Endodermal cell (in vitro differentiated cells): ENCODE measurements at places on chromosomes 16 and 17. TPM values are rescaled to one million over a fixed set of nuclear protein-coding genes. Genes with fewer than 3 reads are reported as not detected.

- no peak for DNase-seq
Measured at GRCh38 chr16:50980666-50981065, 170.4 kb downstream of the SALL1 start.

DNA sequence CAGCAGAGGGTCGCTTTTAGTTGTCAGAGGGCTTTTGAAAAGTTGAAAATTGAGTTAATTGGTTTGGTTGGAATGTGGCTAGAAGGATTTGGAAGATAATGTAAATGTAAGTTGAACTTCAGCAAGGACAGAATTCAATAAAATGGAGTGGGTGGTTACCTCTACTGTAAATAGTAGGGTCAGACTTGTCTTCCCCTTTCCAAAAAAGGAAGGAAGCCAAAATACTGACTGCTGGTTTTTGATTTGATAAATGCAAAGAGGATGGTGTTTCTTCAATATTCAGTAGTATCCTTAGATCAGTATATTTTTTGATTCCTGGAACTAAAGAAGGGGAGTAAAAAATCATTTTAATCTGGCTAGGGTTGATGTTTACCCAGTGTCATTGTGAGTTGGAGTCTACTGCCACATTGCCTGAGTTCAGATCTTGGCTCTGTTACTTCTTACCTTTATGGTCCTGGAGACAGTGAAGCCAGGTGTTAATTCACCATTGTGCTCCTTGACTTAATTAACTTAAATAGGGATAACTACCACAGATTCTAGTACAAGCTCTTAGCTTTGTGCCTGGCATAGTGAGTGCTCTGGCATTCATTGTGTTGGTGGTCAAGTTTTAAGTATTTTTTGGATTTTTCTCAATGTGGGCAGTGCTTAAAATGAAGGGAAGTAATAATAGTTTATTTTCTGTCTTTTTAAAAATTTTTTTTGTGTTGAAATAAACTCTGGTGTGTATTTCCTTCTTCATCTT is 4.4 kb downstream of the HAPSTR1 start:
- no peak for DNase-seq

DNA sequence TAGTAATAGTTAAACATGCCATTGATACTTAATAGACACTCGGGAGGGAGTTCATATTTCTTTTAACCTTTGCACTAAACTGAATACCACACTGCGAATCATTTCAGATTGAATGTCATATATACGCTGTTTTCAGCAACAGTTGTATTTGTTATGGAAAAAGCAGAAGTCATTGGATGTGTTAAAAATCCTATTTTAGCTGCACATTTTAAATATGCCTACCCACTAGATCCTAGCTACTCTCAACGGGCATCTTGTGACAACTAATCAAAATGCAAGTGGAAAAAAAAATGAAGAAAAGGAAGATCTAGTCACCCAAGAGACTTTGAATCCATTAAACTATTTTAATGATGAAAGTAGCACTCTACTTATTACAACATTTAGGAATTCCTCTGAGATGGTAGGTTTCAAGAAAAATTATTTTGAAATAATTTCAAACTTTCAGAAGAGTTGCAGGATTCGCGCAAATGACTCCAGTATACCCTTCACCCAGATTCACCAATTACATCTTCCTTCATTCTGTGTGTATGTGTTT is 51.4 kb upstream of the MNT start:
- DNase-seq, result no peak

GRCh38 chr16:53024045-53024444 is 28.7 kb downstream of the CHD9NB start:
- no peak for DNase-seq

The BRD7 gene
- 115 and 125 TPM in 2 replicates for total RNA-seq

DNA sequence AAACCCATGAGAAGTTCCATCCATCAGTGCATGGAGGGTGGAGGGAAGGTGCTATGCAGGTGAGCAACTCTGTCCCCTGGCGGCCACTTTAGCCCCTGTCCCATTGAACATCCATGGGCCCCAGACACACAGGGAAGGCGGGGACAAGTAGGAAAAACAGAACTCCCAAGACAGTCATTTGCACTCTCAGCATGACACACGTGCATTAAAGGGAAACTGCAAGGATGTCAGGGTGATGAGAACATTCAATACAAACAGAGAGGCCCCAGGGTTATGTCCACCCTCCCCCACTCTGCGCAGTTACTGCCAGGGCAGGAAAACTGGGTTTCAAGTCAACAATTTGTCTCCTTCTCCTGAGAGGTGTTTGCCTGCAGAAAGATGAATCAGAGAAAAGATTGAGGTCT is 44.0 kb upstream of the AKTIP start:
- DNase-seq, result peak; percentile 92

GRCh38 chr17:74585711-74586110 is 6.4 kb downstream of the CD300LD start:
- no peak for DNase-seq

GRCh38 chr16:56591377-56592060 is 2.2 kb downstream of the MT3 start:
- DNase-seq, result no peak

GRCh38 chr16:56401482-56401881 is 23.9 kb downstream of the AMFR start:
- DNase-seq, result peak; percentile 75

DNA sequence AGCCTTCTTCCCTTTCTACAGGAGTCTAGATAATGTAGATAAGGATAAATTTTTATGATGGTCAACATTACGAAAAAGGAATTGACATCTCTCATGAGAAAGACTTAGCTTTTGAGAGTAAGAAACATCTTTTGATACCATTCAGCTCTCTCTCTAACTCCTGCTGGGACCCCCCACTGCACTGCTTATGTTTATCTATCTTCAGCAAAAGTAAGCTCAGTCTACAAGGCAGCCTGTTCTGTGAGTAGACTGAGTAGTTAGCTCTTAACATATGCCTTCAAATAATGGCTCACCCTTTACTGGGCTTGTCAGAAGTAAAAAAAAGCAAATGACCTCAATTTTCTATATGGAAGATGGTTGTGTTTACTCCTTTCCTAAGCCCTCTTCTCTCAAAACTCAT is 372.2 kb upstream of the CDH11 start:
- DNase-seq, result no peak

The TPSG1 gene
- not detected in 2 replicates for total RNA-seq

DNA sequence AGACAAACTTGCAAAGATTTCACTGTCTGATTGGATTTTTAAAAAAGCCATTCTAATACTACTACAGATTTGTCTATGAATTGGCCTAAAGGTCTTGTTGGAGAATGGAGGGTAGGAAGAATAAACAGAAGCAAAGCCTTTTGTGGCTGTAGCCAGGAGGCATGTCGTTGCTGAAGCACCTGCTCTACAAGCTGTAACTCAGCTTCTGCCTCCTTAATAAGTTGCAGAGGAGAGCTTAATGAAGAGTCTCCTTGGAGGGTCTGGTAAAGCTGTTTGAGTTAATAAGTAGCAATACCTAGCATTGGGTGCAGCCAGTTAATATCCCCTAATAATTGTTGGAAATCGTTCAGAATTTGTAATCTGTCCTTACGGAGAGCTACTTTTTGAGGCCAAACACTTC is 10.0 kb upstream of the ZNF689 start:
- no peak for DNase-seq

The SDK2 gene
- 4.1 to 6.3 TPM (median 5.9 TPM) in 3 replicates for total RNA-seq
